ENCODE measurements at places on chromosomes 12 and 14.

- DNase-seq: no peak
Measured at GRCh38 chr12:51386351-51386750, 4.9 kb downstream of the GALNT6 start.

- no peak for DNase-seq
Measured at GRCh38 chr14:27090716-27091115, 492.9 kb upstream of the NOVA1 start.

GRCh38 chr12:3453990-3454680 lies 36.9 kb upstream of the PRMT8 start:
- no peak for DNase-seq

- DNase-seq: no peak
Measured at GRCh38 chr14:96658611-96659010, 138.6 kb upstream of the VRK1 start.

- DNase-seq: no peak
Measured at GRCh38 chr14:104393898-104394381, 185.6 kb upstream of the C14orf180 start.

DNA sequence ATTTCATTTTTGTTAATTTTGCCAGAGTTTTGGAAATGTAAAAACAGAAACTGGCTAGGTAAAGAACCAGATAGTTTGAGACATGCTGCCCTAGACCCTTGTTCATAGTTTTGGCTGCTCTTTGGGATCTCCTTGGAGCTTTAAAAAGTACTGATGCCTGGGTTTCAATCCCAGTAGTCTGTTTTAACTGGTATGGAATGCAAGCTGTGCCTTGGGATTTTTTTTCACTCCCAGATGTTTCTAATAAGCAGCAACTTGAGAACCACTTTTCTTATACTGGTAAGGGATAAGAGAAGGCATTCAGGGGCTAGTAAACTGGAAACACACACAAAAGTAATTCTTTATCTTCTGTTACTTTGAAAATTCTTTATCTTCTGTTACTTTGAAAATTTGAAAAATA lies 18.8 kb downstream of the SLC35F4 start:
- no peak for DNase-seq

DNA sequence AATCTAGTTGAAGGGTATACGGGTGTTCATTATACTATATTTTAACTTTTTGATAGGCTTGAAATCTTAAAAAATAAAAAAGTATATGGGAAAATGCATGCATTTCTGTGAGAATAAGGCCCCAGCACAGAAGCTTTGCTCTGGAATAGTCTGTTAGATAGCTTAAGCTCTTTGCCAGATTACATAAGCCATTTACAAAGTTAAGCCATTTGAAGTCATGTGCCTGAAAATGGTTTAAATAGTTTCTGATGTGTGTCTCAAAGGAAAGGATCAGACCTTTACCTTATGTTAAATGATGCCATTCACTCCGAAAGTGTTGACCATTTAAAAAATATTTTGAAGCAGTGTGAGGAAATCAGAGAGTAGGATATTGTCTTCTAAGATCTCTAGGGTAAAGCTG lies 51.3 kb downstream of the WASHC4 start:
- no peak for DNase-seq

DNA sequence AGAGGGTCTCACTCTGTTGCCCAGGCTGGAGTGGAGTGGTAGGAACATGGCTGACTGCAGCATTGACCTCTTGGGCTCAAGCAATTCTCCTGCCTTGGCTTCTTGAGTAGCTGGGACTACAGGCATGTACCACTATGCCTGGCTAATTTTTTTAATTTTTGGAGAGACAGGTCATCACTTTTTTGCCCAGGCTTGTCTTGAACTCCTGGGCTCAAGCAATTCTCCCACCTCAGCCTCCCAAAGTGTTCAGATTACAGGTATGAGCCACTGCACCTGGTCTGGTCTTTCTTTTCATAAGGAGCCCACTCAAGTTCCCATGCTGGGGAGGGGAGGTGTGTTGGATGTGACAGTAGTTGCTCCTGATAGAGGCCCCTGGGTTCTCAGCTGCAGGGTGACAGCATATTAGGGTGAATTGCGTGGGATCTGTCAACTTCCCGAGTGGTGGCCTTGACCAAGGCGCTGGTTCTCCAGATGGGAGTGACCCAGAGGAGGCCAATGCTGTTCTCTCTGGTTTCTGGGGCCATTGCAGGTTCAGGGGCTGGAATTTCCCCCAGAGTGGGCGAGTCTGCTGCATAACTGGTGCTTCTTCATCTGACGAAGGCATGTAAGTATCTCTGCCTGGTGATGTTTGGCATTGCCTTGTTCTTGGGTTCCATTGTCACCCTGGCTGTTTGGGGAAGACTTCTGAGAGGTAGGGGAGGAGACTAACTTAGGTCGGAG lies 52.4 kb upstream of the ESRRB start:
- DNase-seq: no peak

DNA sequence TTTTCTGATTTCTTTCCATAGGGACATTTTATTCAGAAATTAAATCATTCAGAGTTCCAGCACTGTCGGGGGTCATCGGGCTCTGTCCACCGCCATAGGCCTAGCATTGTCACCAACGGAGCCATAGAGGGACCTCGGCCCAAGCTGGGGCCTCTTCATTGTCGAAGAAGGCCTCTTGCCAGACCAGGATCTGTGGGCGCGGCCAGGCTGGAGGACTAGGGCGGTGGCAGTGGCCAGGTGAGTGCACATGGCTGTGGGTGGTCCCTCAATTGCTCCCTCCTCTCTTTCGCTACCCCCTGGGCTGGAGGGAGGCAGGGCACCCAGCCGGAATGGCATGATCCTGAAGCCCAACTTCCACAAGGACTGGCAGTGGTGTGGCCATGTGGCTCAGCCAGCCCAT lies 10.6 kb upstream of the SPSB2 start:
- DNase-seq: no peak

DNA sequence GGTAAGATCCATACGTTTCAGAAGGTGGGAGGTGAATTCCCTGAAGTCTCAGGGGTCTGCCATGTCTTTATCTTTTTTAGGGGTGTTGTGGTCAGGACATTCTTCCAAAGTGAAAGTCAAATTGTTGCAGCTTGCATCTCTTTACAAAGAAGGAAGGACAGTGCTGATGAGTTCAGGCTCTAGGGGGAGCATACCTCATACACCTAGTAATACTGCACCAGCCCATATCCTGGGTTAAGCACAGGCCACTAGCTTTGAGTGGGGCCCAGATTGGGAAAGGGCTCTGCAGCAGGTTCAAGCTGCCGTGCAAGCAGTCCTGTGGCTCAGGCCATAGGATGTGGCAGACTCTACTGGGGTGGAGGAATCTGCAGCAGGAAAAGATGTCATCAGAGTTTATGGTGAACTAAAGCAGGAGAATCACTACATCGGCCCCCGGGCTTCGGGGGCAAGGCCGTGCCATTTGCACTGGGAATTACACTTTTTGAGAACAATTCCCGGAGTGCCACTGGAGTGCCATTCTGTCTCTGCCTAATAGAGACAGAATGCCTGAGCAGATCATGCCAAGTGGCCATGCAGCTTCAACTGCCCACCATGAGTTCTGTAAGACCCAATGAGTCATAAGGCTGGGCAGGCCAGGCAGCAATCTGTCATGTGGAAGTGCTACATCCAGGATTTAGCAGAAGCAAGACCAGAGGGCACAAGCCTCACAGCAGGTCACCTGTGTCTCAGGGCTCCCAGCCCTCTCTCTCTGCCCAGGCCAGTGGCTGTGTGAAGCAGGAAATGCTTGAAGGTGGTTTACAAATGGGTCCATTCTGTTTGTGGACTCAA lies 32.3 kb downstream of the DIO3 start:
- no peak for DNase-seq

DNA sequence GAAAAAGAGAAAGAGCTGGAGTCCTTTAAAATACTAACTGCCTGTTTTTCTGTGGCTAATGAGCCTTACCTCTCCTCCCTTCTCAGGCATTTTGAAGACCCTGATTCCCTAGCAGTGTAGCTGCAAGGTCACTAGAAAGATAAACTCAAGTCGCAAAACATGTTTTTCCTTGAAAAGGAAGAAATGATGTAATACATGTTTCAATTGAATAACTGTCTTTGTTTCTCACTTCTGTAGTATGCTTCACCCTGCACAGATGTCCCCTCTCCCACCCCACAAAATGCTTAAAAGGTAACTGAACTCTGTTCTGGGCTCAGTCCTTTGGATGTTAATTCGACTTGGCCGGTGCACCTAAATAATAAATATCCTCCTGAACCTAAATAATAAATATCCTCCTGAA lies 1350.3 kb downstream of the TMEM121 start:
- DNase-seq: no peak

DNA sequence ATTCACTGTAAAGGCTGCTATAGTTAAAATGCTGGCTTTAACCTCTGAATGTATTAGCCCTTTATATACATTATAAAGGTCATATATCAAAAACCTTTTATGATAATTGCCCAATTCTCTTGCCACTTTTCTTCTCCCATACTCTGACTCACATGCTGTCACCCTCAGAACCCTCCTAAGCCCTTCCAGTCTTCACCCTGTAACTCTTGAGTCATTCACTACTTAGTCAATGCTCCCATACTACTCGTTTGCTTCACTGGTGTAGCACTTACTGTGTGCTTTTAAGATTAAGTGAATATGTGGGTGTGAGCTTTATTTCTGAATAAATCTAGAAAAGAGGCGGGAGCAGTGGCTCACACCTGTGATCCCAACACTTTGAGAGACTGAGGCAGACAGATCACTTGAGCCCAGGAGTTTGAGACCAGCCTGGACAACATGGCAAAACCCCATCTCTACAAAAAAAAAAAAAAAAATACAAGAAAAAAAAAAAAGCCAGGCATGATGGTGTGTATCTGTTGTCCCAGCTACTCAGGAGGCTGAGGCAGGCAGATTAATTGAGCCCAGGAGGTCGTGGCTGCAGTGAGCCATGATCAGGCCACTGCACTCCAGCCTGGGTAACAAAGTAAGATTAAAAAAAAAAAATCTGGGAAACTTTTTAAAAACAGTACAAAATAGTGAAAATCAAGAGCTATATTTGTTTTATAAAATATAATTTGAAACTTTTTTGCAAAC lies 37.6 kb downstream of the SPATA7 start:
- DNase-seq: no peak

GRCh38 chr12:59763835-59764234 lies 168.0 kb downstream of the SLC16A7 start:
- DNase-seq: no peak

GRCh38 chr12:130286041-130286440 lies 51.6 kb upstream of the PIWIL1 start:
- no peak for DNase-seq

- no peak for DNase-seq
Measured at GRCh38 chr12:14366209-14367039, 942 bp downstream of the ATF7IP start.

GRCh38 chr12:1908758-1909157 lies 9.7 kb downstream of the CACNA2D4 start:
- DNase-seq: no peak

DNA sequence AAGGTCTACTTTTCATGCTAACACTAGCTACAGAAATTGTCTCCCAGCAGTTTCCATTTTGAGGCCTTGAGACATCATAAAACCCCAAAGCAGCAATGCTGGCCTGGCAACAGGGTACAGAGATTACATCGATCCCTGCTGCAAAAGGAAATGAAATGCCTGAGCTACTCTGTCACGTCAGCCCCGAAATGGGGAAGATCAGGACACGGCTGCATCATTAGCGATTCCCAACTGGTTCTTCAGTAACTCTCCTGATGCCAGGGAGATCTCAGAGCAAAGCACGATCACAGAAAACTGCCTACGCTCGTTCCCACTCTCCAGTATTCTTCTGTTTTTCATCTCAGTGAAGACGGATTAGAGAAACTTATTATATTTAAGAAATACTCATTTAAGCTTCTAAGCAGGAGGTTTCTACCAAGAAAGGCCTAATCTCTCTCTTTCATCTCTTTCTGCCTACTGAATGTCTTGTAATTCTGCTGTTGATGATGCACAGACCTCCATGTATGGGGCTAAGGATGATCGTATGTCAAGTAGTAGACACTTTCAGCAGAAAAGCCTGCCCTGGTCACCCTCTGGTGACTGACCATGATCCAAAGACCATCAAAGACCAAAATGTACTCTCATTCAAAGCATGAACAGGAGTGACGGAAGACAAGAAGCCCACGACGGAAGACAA lies 168.5 kb downstream of the RIMBP2 start:
- DNase-seq: no peak

Data from HL-60 (cell line).